NCI-H510A (cell line): ENCODE measurements at places on chromosomes 3 and 15.

GRCh38 chr15:22980189-22981050, at the start of gene CYFIP1:
CYFIP1 (minus strand) TSS chr15:22980368; CDS start chr15:22947285, 33,083 bp downstream.
- peak; percentile 52 for DNase-seq

- DNase-seq, result no peak
These were observed 17.7 kb downstream of the REC114 start for GRCh38 chr15:73460662-73461061.

GRCh38 chr3:157249606-157250005, 89.7 kb upstream of the CCNL1 start:
- DNase-seq, result no peak

DNA sequence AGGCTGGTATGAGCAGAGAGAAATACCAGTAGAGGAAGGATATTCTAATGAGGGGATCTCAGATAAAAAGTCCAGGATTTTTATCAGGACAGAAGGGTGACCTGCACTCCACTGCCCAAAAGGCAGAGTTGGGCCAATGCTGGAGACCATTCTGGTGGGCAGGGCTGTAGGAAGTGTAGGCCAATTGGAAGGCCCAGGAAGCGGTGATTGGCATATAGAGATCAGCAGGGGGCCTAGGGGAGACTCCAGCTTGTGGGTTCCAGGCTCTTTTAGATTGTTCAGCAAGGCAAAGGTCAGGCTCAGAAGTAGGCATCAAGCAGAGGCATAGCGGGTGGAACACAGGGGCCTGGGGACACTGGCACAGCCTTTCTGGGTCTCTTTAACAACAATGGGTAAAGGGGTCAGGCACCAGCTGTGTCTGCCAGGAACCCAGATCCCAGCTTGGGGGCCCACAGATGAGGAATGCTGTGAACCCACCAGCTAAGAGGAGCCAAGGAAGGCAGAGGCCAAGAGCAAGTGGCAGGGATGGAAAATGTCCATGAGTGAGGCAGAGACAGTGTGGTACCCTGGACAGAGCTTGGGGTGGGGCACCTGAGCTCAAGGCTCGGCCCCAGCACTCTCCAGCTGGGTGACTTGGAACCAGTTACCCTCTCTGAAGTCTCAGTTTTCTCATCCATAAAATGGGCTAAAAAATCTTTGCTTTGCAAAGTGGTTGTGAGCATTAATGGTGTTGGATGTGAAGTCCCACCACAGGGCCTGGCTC, 27.0 kb upstream of the RASGRF1 start:
- DNase-seq, result no peak

DNA sequence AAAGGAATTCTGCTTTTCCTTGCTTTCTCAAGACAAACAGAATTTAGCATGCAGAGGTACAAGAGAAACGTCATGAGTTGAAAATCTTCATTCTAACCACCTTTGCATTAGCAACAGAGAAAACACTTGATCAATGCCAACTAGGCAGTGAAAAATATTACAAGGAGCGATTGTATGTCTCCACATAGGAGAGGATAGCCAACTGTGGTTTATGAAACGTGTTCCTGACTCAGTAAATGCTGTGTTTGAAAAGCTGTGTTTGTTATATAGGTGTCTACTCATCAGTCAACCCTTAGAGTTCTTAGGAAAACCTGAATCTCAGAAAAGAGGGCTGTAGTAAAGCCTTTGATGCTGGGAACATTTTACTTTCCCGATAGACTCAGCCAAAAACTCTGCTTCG, 102.4 kb downstream of the FRMD4B start:
- no peak for DNase-seq

GRCh38 chr15:45729141-45729540, 94.3 kb downstream of the SQOR start:
- DNase-seq, result no peak

GRCh38 chr15:90581771-90582352, 52.1 kb downstream of the CRTC3 start:
- DNase-seq, result no peak

- DNase-seq, result no peak
These were observed 12.8 kb downstream of the CSNK1G1 start for GRCh38 chr15:64343222-64343621.

- peak; percentile 43 for DNase-seq
These were observed 47.6 kb upstream of the ATP1B3 start for GRCh38 chr3:141828890-141829289.

GRCh38 chr3:38114875-38115644, 21.9 kb downstream of the ACAA1 start:
- DNase-seq, result no peak

DNA sequence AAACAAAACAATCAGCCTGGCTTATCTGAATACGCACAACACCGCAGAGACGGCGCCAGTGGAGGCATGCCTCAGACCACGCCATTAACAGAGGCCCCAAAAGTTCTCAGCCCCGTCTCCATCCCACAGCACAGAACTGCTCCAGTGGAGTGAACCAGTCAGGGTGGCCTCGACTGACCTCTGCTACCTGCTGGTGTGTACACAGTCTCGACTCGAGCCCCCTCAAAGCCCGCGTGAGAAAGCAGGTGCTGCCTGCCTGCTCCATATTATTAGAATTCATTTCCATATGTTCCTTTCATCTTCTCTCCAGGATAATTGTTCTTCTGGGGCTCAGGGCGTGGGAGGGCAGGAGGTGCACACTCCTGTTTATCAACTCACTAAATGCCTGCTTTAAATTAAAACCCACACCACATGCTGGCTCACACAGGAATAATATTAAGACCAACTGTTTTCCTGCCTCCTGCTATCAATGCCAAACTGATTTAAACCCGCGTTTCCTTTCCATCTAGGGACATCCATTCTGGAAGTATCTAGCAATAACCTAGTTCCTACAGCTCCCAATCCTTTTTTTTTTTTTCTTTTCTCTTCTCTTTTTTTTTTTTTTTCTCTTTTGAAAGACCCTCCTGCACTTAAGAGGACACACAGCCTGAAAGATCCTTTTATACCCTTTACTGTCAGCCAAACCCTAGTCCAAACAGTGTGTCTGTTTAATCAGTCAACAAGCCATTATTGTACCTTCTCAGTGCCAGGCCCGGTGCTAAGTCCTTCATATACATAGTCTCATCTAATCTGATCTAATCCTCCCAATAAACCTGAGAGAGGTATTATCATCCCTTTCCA, 101.2 kb downstream of the TLE3 start:
- no peak for DNase-seq

GRCh38 chr15:33278816-33279612, 31.8 kb upstream of the RYR3 start:
- no peak for DNase-seq

- no peak for DNase-seq
These were observed 7.5 kb downstream of the OXTR start for GRCh38 chr3:8761866-8762265.

DNA sequence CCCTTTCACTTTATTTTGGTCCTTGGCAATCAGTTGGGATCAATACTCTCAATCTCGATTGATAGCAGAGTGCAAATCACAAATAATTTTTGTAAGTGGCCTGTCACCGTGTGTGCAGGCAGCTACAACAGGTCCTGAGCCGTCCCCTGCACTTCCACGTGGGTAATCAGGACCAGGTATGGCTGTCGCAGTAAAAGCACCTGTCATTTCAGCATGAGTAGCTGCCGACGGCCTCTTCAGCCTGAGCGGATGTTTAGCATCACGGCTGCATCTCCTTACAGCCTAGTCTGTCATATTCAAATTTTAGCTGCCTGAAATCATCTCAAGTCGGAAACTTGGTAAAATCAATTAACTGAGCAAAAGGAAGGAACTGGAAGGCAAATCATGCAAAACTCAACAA, 53.0 kb upstream of the FOXP1 start:
- DNase-seq, result no peak

GRCh38 chr15:52785672-52786406, 4.3 kb downstream of the ONECUT1 start:
- no peak for DNase-seq

- no peak for DNase-seq
These were observed 36.1 kb downstream of the HMG20A start for GRCh38 chr15:77456746-77457145.

DNA sequence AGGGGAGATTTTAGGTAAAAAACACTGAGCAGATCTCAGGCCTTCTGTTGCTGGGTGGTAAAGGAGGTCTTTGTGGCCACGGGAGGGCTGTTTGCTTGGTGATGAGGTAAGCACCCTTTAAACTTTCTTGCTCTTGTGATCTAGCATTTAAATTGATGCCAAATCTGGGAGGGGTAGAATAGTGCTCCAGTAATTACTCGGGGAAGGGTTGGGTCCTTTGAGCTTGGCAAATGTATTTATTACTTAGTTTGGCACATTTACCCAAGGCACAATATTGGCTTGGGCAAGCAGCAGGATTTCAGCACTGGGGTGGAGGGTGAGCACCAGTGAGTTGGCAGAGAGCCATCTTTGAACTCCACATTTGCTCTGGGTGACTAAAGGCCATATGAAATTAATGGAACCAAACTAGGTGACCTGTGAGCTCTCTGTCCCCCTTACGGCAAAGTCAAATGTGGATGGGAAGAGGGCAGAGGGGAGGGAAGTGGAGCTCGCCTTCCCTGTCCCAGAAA, 185.9 kb upstream of the ONECUT1 start:
- no peak for DNase-seq

DNA sequence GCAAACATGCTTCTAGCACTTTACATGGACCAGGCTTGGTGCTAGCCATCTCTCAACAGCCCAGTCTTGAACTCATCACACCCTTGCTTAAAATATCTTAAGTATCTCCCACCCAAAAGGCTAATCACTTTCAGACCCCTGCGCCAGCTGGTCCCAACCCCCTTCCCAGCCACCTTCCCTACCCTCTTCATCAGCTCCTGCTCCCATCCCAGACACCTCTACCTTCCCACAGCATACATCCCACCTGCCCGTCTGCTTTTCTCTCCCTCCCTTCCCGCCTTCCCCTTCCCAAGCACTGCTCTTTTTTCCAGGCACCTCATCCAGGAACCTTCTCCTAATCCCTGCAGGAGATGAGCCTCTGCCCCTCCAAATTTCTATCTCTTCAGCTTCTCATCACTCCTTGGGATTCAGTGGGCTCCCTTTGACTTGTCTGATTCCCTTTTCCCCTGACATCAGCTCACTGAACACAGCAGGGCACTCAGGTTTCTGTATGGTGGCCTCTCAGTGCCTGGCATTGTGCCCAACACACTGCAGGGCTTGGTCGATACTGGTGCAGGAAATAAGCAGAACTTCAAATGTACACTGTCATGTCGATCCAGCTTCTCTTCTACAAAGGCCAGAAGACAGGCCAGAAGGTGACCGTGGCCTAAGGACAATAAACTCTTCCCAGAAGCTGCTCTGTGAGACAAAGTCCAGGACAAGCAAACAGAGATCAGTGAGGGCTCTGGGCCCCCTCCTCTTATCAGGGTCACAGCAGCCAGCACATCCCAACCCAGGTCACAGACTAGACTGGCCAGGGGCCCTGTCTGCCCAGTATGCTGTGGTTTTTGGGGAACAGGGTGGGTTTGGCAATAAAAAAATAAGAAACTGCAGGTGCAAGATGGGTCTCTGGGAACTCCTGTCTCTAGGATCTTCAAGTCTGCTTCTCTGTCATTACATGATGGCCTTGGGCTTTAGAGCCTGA, 2.2 kb upstream of the ITIH1 start:
- DNase-seq, result peak; percentile 6

DNA sequence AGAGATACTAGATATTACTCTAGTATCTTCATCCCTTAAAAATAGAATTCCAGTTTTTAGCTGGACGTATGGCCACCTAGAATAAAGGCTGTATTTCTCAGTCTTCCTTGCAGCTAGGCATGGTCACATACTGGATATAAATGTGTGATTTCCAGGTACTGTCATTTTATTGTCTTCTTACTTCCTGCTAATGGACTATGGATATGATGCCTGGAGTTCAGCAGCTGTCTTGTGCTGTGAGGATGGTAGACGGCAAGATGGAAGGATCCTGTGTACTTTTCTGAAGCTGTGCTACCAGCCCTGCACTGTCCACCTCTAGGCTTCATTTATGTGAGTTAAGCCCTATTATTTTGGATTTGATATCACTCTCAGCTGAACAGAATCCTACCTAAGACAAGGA, 83.4 kb downstream of the EBLN2 start:
- DNase-seq, result no peak

GRCh38 chr3:179713643-179714090, 60.8 kb downstream of the USP13 start:
- no peak for DNase-seq

DNA sequence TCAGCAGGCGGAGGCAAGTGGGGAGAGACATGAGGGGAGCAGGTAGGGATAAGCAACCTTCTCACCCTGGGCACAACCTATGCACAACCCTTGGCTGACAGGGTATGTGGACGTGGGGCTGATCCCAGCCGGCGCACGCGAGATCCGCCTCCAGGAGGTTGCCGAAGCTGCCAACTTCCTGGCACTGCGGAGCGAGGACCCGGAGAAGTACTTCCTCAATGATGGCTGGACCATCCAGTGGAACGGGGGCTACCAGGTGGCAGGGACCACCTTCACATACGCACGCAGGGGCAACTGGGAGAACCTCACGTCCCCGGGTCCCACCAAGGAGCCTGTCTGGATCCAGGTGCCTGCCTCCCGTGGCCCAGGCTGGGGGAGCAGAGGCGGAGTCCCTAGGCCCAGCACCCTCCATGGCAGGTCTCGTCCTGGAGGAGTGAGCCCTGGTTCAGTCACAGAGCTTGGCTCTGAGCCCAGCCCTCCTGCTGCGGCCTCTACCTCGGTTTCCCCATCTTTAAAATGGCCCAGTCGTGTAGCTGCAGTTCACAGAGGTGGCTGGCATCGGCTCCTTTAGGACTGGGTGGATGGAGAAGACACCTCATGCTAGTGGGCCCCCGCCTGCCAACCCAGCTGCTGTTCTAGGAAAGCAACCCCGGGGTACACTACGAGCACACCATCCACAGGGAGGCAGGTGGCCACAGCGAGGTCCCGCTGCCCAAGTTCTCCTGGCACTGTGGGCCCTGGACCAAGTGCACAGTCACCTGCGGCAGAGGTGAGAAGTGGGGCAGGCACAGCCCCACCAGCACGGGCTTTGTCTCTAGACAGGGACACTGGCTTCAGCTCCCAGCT, 96.0 kb downstream of the TBC1D2B start:
- no peak for DNase-seq

DNA sequence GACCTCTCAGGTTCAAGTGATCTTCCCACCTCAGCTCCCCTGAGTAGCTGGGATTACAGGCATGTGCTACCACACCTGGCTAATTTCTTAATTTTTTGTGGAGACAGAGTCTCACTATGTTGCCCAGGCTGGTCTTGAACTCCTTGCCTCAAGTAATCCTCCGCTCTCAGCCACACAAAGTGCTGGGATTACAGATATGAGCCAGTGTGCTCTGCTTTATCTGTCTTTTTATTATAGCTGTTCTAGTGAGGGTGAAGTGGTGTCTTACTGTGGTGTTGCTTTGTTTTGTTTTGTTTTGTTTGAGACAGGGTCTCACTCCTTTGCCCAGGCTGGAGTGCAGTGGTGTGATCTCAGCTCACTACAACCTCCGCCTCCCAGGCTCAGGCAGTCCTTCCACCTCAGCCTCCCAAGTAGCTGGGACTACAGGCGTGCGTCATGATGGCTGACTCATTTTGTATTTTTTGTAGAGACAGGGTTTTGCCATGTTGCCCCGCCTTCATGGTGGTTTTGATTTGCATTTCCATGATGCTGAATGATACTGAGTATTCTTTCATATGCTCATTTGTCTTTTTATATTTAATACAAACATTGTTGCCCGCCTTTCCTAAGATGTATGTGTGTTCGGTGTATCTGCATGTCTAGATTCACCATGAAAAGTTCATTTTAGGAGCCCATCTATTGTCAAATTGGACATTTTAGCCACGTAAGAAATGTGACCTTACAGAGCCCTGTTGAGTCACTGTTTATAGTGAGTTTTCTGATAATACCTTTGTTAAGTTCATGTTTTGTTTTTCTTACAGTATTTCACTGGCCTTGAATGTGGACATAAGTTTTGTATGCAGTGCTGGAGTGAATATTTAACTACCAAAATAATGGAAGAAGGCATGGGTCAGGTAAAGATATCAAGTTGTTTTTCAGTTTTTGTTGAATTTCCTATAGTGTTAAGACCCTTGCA, 80.6 kb downstream of the ARIH1 start:
- DNase-seq, result no peak

- DNase-seq, result no peak
These were observed 143.2 kb upstream of the UMPS start for GRCh38 chr3:124587053-124587408.
